ENCODE measurements at places on chromosomes 5 and 9.
A peak's percentile ranks its signal among the peaks of the same experiment; 100 is the strongest.

GRCh38 chr5:5576744-5577143, 154.3 kb downstream of the ICE1 start:
- no peak for DNase-seq

GRCh38 chr5:31452314-31452713, 79.6 kb downstream of the DROSHA start:
- DNase-seq: no peak

GRCh38 chr5:132424167-132424880, 54.8 kb downstream of the SLC22A5 start:
- no peak for DNase-seq

DNA sequence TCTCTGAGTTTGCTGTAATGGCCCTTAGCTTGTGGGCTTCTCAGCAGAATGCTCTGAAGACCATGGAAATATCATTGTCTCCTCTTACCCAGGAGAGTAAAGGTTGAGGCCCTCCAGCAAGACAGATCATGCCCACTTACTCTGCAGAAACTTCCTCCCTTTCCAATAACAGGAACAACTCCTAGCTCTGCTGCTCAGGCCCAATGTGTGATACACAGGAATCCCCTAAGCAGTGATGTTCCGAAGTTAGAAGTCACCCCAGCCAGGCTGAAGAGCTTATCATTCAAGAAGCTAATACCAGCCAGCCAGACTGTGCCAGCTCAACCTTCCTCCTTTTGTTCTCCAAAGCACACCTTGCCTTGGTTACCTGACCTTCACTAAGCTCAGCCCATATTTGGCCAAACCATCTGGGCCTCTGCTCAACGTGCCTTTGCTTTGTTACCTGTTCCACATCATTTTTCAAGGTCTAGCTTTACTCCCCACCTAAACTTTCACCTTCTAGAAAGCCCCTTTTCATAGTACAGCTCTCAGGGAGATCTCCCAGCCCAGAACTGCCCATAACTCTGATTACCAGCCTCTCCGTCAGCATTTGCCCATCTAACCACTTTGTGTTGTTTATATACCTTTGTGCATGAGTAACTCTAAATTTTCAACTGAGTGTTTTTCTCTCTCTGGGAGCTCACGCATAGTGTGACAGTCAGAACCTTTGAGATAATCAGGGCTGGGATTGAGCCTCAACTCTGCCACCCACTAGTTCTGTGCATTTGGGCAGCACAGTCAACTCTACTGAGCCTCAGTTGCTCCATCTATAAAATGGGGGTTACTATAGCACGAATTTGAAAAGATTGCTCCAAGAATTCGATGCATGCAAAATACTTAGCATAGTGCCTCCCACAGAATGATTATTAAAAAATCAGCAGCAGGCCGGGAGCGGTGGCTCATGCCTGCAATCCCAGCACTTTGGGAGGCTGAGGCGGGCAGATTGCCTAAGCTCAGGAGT, 107.6 kb upstream of the CPEB4 start:
- no peak for DNase-seq

GRCh38 chr5:95327211-95327610, 42.3 kb upstream of the MCTP1 start:
- DNase-seq: no peak

DNA sequence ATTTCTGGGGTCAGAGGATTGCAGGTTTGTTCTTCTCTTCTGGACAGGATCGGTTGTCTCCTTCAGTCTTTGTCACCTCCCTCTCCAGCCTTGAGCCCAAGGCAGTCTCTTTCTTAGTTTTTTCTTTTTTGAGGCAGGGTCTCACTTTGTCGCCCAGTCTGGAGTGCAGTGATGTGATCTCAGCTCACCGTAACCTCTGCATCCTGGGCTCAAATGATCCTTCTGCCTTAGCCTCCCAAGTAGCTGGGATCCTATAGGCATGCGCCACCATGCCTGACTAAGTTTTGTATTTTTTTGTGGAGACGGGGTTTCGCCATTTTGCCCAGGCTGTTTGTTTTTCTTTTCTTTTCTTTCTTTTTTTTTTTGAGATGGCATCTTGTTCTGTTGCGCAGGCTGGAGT, 6.1 kb downstream of the PRRC2B start:
- no peak for DNase-seq

DNA sequence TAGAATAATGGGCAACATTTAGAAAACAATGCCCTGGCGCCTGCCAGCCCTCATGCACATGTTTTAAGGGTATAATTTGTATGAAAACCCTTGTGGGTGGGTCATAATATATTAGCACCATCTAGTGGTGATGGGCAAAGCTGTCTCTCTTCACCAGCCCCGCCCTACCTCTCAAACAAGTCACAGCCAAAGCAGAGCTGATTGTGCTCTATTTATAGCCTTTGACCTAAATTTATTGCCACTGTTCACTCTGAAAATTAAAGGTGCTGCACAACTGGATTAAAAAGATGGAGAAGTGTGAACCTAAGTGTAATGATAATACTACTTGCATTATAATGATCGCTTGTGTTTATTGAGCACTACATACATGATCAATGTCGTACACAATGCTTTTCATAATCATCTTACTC, 131.9 kb upstream of the ANKH start:
- peak; percentile 34 for DNase-seq

DNA sequence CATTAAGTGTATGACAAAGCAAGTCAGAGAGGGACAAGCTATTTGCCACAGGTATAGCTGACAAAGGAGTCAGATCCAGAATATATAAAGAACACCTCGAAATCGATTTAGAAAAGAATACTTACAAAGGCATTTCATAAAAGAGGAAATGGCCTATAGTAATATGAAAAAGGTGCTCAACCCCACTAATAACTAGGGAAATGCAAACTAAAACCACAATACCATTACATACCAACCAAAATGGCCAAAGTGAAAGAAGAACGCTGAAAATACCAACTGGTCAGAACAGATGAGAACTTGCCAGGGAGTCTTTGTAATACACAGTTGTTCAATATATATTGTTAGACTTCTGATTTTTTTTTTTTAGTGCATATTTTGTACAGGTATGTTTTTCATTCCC, 152.9 kb downstream of the CDC42SE2 start:
- no peak for DNase-seq

DNA sequence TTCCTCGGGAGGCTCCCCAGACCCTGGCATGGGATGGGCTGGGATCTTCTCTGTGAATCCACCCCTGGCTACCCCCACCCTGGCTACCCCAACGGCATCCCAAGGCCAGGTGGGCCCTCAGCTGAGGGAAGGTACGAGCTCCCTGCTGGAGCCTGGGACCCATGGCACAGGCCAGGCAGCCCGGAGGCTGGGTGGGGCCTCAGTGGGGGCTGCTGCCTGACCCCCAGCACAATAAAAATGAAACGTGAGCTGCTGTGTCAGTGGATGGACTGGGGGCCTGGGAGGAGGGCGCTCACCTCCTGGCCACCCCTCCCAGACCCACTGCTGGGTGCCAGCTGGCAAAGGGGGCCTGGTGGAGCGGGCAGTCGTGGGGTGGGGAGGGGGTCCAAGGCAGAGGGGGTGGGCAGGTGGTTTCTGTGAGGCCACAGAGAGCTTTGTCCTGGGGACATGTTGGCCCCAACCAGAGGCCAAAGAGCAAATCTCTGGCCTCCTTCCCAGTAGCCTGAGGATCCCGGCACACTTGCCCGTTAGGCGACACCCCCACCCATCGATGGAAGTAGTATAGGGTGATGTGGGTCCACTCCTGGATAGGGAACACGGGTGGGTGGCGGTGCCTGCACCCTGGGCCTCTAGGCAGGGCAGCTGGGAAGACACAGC, 9.8 kb downstream of the EGFL7 start:
- DNase-seq: no peak

- no peak for DNase-seq
Measured at GRCh38 chr5:143582176-143582575, 178.7 kb upstream of the NR3C1 start.

DNA sequence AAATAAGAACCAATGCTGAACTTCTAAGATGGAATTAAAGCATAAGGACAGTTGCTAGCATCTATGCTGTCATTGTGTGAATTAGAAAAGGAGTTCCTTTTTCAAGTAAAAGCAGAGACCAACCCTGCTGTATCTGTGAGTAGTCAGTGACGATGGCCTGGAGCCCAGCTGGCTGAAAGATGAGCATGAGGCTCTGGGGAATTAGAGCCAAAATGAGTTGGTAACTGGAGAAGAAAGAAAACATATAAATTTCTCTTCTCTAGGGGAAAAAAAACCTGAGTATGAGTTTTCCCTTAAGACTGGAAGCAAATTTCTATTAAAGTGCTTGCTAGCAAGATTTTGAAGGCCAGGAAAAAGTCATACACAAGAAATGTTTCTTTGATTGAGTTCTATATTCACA, 1.6 kb upstream of the SPZ1 start:
- no peak for DNase-seq

GRCh38 chr9:133779516-133780403, 41.6 kb upstream of the SARDH start:
- no peak for DNase-seq

GRCh38 chr9:80797101-80797829, 892.1 kb downstream of the TLE1 start:
- no peak for DNase-seq

Data from stimulated activated CD4-positive, alpha-beta T cell treated with anti-CD3 and anti-CD28 coated beads, Interleukin-1b, Interleukin-23, amount 100 ng/mL, for 4 hours (primary cell).